Activated CD4-positive, alpha-beta T cell treated with anti-CD3 and anti-CD28 coated beads, Interleukin-2, amount 10 ng/mL, durations not matched to agents 24 days and 14 days (primary cell): ENCODE measurements at places on chromosomes 1 and 21.

DNA sequence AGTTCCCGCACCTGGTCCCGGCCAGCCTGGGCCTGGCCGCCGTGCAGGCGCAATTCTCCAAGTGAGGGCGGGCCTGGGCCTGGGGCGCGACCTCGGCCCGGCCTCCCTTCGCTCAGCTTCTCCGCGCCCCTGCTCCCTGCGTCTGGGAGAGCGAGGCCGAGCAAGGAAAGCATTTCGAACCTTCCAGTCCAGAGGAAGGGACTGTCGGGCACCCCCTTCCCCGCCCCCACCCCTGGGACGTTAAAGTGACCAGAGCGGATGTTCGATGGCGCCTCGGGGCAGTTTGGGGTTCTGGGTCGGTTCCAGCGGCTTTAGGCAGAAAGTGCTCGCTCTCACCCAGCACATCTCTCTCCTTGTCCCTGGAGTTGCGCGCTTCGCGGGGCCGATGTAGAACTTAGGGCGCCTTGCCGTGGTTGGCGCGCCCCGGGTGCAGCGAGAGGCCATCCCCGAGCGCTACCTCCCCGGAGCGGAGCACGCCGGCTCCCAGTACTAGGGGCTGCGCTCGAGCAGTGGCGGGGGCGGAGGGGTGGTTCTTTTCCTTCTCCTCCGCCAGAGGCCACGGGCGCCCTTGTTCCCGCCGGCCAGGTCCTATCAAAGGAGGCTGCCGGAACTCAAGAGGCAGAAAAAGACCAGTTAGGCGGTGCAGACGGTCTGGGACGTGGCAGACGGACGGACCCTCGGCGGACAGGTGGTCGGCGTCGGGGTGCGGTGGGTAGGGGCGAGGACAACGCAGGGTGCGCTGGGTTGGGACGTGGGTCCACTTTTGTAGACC lies 1.2 kb downstream of the OLIG1 start:
- peak; percentile 64 for DNase-seq

- peak; percentile 70 for DNase-seq
Observed at GRCh38 chr1:206706298-206706791, 21.6 kb downstream of the MAPKAPK2 start.

GRCh38 chr1:55928576-55928975 lies 650.8 kb downstream of the PLPP3 start:
- no peak for DNase-seq

DNA sequence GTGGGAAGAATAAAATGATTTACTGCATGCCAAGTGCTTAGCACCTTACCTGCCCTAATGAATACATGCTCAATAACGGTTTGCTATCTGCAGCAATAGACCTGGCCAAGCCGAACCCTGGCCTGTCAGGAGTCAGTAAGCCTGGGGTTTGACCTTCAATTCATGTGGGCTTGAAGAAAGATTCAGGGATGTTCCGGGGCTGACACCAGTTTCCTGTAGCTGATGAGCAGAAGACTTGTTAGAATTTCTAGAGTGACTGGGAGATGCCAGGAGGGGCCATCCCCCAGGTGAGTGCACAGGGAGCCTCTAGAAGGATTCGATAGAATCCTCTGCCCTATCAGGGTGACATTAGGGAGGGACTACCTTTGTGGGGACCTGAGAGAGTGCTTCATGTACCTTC lies 210.9 kb downstream of the HIVEP3 start:
- DNase-seq, result no peak

GRCh38 chr1:95409276-95409675 lies 175.3 kb downstream of the RWDD3 start:
- DNase-seq, result no peak
